ENCODE measurements at places on chromosomes 12 and 14.
A peak's percentile ranks its signal among the peaks of the same experiment; 100 is the strongest.

DNA sequence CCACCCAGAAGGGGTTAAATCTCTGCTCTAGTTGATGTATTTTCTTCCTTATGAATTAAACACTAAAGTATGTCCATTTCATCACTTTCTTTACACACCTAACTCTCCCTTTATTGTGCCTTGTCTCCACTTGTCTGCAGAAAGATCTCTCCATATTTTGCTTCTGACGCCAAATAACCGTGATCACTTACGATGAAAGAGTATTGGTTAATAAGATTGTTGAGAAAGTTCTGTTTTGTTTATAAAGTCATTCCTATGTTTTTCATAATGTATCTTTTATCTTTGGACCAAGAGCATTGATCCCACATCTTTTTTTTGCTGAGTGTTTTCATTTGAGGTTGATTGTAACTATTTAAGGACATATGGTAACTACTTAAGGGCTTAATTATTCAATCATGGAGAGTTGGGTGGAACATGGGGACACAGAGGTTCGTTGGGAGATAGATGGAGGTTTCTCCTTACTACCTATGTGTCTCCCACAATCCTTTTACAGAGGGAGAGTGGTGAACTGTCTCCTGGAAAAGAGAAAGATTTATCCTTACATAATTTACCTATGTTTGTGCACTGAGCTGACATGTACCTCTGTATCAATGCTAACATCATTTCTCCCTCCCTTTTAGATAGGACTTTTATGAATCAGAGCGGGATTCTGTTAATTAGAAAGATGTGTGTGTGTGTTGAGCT, 120.7 kb upstream of the SLC38A2 start:
- no peak for DNase-seq

- DNase-seq: no peak
These were observed 857.8 kb downstream of the C12orf50 start for GRCh38 chr12:87171356-87171755.

- no peak for DNase-seq
These were observed 37.8 kb upstream of the NFYB start for GRCh38 chr12:104175726-104176247.

DNA sequence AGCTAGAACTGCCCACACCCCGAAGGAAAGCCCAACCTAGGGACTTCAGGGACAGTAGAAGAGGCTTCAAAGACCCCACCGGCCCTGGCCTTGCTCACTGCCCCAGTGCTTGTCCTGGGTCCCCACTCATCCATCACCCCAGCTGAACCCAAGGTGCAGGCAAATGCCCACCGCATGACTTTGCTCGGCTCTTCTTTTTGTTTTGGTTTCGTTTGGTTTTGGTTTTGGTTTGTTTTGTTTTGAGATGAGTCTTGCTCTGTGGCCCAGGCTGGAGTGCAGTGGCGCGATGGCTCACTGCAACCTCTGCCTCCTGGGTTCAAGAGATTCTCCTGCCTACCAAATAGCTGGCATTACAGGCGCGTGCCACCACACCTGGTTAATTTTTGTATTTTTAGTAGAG, 9.0 kb downstream of the CCDC85C start:
- DNase-seq: no peak

GRCh38 chr12:48794870-48795269, 6.0 kb upstream of the ADCY6 start:
- no peak for DNase-seq

GRCh38 chr12:16884056-16884455, 278.1 kb upstream of the LMO3 start:
- no peak for DNase-seq

DNA sequence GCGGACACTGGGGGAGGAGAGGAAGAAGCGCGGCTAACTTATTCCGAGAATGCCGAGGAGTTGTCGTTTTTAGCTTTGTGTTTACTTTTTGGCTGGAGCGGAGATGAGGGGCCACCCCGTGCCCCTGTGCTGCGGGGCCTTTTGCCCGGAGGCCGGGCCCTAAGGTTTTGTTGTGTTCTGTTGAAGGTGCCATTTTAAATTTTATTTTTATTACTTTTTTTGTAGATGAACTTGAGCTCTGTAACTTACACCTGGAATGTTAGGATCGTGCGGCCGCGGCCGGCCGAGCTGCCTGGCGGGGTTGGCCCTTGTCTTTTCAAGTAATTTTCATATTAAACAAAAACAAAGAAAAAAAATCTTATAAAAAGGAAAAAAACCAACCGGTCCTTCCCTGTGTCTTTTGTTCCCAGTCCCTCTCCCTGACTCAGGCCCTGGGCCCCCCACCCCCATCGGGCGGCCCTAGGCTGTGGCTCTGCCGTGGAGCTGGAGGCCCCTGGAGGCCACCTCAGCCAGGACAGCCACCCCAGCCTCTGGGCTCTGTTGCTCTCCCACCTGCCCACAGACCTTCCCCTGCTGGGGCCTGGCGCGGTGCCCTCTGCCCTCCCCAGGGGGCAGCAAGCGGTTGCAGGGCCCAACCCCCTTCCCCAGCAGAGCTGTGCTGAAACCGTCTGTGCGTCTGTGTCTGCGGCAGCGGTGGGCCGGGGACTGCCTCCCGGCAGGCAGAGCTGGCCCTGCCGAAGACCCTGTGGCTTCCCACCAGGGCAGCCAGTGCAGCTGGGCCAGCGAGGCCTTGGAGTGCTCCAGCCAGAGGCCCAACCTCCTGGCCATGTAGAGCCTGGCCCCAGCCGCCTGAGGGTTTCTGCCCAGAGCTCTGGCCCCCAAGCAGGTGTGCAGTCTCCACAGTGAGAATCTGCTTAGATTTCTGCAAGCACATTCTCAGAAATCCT, 4.0 kb upstream of the CRIP2 start:
- no peak for DNase-seq

GRCh38 chr12:1993341-1993740, 10.9 kb downstream of the DCP1B start:
- peak; percentile 87 for DNase-seq

GRCh38 chr14:103186909-103187586, 63.8 kb downstream of the TNFAIP2 start:
- no peak for DNase-seq

GRCh38 chr12:116474331-116474730, 84.8 kb upstream of the MAP1LC3B2 start:
- peak; percentile 50 for DNase-seq

- no peak for DNase-seq
These were observed 1.0 kb downstream of the RTL1 start for GRCh38 chr14:100902295-100903133.

GRCh38 chr14:85556267-85556666, 26.3 kb downstream of the FLRT2 start:
- DNase-seq: no peak
